ENCODE measurements at places on chromosomes 5 and 9. TPM values are rescaled to one million over a fixed set of nuclear protein-coding genes. Genes with fewer than 3 reads are reported as not detected.

Gene SLC46A2
- total RNA-seq: not detected

Gene COL15A1
- total RNA-seq: not detected

Gene NINJ1
- 49.7 TPM for total RNA-seq

Gene CDHR2
- 0.20 TPM for total RNA-seq

Gene ANKRD33B
- total RNA-seq: not detected

Gene SPINK6
- total RNA-seq: not detected

Gene CDH12
- not detected for total RNA-seq

Gene GGTA1
- not detected for total RNA-seq

GRCh38 chr9:112831281-112831851, 59.3 kb downstream of the SLC46A2 start:
- DNase-seq: no peak

DNA sequence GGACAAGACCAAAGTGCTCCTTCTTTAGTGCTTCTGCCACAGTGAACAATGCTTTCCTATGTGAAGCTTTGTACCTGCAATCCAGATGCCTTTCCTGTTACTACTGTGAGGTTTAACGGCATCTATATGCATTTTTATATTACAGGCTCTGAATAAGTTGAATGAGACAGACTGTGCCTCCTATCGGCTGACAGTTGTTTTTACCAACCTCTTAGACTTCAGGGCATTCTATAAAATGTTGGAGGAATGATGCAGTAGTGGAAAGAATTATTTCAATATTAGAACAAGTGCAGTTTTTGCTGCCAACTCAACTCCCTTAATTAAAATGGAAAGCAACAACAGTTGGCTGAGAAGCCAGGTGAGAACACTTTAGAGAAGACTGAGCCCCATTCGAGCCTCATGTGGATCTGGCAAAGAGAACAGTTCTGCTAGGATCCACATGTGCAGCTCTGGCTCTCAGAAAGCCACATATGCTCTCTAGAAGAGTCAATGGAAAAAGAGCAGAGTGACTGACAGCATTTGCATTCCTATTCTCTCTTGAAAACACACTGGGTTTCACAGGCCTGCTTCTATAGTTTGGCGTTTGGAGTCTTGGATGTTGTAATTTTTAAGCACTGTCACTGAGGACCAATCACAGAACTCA, 147.5 kb downstream of the LURAP1L start:
- no peak for DNase-seq

GRCh38 chr5:6772886-6773285, 59.7 kb downstream of the TENT4A start:
- peak; percentile 12 for DNase-seq

GRCh38 chr5:38467353-38468040, 88.9 kb downstream of the LIFR start:
- DNase-seq: no peak

GRCh38 chr9:6471231-6471850, 58.3 kb downstream of the UHRF2 start:
- peak; percentile 44 for DNase-seq

DNA sequence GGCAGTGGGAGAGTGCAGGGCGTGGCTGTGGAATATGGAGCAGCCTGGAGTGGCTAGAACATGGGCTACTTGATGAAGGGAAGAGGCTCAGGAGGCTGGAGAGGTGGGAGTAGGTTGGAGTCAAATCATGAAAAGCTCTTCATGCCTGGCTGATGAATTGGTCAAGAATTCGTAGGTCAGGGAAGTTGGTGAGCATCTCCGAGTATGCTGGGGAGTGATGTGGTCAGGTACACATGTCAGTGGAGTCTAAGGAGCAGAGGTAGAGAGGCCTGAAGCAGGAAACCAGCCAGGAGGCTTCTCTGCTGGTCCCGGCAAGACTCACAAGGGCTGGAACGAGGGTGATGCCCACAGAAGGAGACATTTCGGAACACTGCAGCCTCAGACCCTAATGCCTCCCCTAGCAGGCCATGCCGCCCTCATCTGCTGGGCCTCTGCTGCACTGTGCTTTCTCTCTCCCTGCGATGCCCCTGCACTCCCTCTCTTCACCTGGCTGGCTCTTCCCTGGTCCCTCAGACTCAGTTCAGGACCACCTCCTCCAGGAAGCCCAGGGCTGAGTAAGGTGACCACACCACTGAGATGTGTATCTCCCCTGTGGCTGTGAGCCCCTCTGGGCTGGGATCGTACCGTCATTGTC, 33.6 kb downstream of the TMOD1 start:
- no peak for DNase-seq

DNA sequence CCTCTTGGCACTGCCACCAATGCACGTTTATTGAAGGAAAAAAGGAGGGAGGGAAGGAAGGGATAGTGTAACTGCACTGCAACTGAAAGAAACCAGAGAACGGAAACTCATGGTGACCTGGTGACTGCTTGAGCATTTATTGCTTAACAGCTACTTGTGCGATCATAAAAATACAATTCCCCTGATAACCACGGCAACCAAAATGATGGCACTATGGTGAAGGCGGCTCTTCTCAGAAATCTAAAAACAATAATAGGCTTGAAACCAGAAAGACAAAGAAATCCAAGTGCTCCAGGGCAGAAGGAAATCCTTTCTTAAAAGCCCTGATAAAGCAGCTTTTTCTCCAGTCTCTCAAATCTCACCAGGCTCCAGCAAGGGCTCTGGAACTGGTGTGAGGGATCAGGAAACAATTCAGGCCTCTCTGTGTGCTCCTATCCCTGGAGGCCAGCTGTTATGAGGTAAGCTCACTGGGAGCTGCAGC, 1.9 kb downstream of the FBXO10 start:
- DNase-seq: no peak

- peak; percentile 17 for DNase-seq
Observed at GRCh38 chr9:5626727-5627634, 1.9 kb upstream of the RIC1 start.

DNA sequence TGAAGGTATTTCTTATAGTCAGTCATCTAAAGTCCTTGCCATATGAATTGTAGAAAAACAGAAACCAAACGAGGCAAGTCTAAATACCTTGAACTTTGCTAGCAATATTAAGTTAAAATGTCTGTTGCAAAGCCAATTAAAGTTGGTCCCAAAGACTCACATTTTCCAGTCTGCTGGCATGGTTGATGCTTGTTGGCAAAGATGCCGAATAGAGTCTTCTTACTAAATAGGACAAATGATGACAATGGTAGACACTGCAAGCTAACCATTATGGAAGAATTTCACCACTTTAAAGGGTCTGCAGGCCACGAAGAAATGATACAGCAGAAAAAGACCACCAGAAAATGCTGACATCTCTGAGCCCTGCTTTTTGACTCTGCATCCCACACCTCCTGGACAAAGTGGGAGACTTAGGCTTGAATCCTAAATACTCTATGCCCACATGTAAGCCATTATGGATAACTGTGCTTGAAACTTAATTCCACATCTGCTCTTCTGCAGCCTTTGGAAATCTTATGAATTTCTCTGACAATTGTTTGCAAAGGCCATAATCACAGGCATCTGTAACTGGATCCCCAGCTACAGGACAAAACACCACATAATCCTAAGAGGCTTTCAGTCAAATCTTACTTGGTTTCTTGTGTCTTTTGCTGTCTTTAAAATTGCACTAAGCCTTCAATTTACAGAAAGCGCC, 61.3 kb downstream of the LHFPL2 start:
- no peak for DNase-seq

DNA sequence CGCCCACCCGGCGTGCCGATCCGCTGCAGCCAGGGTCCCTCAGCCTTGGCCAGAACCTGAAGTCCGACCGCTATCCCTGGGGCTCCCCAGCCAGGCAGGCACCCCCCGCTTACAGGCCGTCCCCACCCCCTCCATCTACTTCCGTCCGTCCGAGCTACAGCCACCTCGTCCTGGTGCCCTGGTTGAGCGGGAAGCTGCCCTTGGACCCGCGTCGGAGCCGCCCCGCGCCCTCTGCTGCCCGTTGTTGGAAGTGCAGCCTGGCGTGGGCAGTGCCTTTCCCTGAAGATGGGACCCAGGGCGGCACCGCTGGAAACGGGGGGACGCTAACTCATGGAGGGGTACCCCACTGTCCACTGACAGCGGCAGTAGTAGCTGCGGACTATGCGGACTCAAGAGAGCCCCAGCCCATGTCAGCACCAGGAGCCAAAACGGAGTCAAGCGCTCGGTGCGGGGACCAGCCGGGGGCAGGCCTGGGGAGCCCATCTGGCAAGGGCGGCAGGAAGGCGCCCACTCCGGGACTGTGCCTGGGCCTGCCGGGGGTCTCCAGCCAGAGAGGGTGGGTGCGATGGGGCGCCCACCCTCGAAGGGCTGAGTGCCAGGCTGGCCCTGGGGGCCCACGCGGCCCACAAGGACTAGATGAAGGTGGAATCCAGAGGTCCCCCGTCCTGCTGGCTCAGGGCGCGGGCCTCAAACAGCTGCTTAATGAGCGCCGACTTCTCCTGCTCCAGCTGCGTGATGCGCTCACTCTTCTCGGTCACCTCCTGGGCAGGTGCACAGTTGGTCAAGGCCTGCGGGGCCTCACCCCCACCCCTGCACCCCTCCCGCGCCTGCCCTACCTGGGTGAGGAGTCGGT, 6.1 kb downstream of the SAPCD2 start:
- DNase-seq: peak; percentile 67

DNA sequence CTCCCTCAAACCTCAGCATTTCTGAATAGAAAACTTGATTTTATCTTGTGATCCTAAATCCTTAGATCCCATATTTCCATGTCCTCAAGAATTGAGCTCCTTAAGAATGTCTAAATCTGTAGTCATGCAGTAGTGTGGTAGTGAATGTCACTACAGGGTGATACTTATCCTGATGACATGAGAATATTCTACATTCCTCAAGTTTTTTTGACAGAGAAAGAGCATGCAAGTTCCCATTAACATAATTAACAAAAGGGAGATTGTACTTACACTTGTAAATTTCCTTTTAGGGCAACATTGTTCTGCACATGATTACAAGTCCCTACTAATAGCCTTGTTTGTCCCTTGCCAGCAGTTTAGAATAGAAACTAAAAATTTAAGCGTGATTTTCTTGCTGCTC, 352.3 kb downstream of the PTPRD start:
- DNase-seq: no peak

- no peak for DNase-seq
Observed at GRCh38 chr5:110377361-110377760, 349.1 kb downstream of the TMEM232 start.

- DNase-seq: no peak
Observed at GRCh38 chr9:128607642-128608350, 48.9 kb downstream of the DYNC2I2 start.

DNA sequence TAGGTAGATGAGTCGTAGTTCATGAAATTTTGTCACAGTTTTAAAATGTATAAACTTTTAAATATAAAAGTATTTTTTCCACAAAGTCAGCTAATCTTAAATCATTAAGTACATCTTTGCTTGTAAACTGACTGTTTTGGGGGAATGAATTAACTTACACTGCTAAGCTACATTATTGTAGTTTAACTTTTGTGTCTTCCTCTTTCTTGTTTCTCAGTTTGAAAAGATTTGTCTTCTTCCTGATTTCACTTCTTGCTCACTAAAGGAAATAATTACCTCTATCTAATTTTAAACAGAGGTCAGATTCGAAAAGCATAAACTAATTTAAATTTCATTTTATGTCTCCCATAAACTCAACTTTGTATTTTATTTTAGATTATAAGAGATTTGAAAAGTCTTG, 5.7 kb downstream of the NIPSNAP3B start:
- DNase-seq: no peak

DNA sequence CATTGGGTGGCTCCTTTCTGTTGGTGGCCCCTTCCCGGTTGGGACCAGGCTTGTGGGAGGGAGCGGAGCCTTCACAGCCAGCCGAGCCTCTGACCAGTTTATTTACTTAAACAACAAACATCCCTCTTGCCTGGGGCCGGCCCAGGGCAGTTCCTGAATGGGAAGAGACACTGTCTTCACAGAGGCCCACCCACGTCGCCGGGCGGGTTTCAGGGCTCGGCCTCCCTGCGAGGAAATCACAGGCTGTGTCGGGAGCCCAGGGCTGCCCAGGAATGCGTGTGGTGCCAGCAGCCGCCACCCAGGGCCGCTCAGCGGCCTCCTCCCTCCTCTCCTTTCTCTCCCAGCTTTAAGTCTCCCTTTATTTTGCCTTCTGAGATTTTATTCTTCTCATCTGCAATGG, 132.5 kb downstream of the HSD17B3 start:
- peak; percentile 73 for DNase-seq

DNA sequence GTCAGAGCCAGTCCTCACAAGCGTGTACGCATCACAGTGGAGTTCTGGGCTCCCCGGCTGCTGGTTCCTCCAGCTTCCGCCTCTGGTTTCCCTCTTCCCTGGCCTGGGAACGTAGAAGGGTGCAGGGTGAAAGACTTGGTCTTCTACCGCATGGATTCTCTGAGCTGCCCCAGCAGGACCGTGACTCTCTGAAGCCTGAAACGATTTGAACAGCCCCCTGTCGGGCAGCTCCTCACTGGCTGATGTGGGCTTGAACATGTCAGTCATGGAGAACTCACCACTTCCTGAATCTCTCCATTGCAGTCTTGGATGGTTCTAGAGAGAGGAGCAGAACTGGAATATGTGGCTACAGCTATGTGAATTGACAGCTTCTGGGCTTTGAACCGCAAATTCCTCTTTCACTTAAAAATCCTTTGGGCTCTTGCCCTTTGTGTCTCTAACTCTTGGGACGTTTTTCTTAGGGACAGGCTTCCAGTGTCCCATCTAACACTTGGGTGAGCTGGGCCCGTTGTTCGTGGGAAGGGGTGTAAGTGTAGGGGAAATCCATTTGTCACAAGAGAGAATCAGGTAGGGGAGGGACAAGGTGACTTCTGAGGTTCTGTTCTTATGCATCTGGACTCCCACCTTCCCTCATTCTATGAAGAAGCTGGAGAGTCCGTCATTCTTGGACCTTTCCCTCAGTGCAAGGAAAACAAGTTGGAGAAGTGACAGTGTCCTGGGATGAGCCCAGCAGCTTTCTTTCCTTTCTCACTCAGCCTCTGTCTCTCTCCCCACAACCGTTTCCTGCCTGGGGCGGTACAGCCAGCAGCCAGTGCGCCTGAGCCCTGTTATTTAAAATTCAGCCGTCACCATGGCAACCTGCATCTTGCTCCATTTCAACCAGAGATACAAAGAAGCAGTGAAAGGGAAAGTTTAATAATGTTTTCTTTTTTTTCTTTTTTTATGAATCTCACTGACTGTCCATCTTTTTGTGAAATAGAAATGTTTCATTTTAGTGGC, 84.7 kb downstream of the PTTG1 start:
- DNase-seq: no peak

Measured in HT-29 (cell line).